Stimulated activated CD8-positive, alpha-beta memory T cell treated with anti-CD3 and anti-CD28 coated beads, Interleukin-7, amount 100 ng/mL, for 1 hour (primary cell): ENCODE measurements at places on chromosomes 1 and 21.

DNA sequence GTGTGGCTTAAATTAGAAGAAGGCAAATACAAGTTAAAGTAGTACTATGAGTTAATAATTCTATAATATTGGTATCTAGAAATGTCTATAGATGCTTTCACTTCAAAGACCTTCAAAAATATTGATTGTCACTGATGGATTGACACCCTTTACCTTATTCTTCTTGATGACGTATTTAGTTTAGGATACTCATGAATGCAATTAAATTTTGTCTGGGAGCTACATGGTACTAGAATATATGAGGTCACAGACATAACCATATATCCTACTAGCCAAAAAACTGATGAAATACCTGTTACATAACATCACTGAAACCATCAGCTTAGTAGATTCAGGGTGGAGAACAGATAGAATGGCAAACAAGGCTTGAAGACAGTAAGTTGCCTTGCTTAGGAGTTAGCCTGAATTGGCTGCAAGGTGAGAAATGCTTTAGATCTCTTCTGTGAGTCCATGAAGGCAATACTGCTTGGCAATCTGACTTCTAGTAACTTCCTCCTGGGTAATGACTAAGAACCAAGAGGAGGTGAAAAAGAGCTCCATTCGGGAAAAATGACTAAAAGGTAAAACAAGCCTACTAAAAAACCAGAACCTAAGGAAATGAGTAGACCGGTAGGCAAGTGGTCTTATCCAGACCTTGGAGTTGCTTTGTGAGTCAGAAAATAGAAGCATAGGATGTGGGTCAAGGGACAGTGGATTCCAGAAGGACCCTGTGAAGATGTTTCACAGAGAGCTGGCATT lies 16.9 kb upstream of the ARHGAP29 start:
- no peak for DNase-seq

DNA sequence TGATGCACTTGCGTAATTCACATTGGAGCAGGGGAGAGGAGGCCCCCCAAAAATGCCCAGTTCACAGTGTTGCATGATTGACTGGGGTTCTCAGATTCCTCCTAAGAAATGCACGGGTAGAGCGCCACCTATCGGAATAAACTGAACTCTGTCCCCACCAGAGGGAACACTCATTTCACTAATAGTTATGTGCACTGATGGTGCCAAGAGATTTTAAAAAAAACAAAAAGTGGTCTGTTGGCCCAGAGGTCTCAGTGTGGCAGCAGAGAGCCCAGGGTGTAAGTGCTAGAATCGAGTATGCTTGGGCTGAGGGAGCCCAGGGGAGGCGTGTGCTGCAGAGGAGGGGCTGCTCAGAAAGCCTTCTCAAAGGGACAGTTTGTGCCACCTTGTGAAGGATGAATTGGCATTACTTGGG lies 6.9 kb downstream of the PINK1 start:
- peak; percentile 24 for DNase-seq

GRCh38 chr1:7717748-7718368 lies 53.2 kb upstream of the VAMP3 start:
- DNase-seq, result no peak

DNA sequence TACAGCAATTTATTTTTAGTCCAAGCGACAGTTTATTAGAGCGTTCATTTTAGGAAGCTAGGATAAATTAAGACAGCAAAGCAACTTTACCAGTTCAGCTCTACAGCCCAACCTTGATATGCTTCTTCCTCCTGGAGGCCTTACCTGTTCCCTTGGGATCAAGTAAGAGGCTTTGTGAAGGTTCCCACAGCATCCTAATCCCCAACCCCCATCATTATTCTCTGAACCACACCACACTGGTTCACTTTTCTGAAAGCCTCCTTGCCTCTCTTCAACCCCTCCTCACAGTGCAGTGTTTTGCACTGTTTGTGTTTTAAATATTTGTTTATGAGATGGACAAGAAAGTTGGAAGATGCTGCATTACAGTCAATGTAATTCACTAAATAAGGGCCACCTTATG lies 126.3 kb upstream of the CXADR start:
- no peak for DNase-seq

- DNase-seq, result no peak
Measured at GRCh38 chr21:39392981-39393380, 44.1 kb upstream of the HMGN1 start.

DNA sequence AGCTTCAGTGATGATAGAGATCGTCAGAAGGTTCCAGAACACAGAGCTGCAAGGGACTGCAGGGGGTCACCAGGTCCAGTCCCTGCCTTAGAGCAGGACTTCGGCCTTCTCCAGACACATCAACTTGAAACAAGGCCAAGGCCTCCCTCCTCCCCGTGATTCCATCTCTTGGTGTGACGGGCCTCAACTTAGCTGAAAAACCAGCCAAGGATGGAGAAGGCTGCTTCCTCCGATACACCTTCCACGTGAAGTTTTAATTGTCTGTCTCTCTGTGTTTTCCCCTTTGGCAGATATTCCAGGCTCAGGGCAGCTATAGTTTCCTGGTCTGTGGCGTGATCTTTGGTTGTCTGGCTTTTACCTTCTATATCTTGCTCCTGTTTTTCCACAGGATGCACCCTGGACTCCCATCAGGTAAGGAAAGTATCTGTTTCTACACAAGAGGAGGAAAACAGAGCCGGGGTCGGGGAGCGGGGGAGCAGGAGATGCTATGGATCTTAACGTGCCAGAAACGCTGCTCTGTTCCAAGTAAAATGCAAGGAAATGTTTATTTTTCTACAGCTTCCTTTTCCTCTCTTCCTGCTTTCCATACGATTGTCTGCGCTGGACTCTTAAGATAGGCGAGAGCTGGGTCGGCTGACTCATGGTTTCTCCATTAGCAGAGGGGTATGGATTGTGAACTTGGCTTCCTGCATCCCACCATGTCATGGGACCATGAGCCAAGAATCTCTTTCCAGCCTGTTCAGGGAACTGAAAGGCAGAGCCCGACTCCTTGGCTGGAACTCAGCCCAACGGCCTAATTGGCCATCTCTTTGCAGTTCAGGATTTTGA lies 32.8 kb downstream of the ELK4 start:
- no peak for DNase-seq

DNA sequence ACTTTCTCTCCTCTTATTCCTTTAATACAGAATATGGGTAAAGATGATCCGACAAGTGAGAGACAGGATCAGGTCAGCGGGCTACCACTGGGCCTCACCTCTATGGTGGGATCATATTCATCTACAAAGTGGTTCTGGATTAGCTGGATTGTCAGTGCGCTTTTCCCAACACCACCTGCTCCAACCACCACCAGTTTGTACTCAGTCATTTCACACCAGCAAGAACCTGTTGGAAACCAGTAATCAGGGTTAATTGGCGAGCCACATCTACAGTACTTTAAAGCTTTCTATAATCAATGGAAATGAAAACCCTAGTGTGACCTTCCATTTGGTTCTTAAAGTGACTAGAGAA lies 643 bp downstream of the NRAS start:
- no peak for DNase-seq

DNA sequence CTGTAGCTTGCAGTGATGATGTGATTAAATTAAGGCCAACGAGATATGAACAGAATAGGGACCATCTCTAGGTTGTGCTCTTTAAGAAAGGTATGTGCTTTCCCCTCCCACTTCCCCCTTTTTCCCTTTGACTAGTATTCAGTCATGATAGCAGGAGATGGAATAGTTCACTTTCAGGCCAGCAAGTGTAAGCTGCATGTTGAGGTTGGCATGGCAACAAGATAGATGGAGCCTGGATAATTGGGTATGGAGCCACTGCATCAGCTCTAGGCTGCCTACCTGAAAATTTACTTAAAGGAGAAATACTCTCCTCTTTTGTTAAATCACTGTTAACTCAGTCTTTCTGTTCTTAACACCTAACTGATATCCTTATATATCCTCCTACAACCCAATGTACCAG lies 1.5 kb upstream of the CRP start:
- no peak for DNase-seq

- DNase-seq, result no peak
Measured at GRCh38 chr1:229784834-229785233, 158.8 kb downstream of the URB2 start.

- DNase-seq, result no peak
Measured at GRCh38 chr1:85283475-85284199, 7.2 kb upstream of the BCL10 start.

GRCh38 chr1:36384542-36385409 lies 948 bp downstream of the STK40 start:
- DNase-seq, result no peak

GRCh38 chr1:156874142-156874541 lies 13.5 kb downstream of the NTRK1 start:
- no peak for DNase-seq

- DNase-seq, result no peak
Measured at GRCh38 chr1:109864047-109864822, 46.4 kb upstream of the CSF1 start.

- peak; percentile 36 for DNase-seq
Measured at GRCh38 chr1:15417059-15417934, 7.6 kb downstream of the EFHD2 start.

DNA sequence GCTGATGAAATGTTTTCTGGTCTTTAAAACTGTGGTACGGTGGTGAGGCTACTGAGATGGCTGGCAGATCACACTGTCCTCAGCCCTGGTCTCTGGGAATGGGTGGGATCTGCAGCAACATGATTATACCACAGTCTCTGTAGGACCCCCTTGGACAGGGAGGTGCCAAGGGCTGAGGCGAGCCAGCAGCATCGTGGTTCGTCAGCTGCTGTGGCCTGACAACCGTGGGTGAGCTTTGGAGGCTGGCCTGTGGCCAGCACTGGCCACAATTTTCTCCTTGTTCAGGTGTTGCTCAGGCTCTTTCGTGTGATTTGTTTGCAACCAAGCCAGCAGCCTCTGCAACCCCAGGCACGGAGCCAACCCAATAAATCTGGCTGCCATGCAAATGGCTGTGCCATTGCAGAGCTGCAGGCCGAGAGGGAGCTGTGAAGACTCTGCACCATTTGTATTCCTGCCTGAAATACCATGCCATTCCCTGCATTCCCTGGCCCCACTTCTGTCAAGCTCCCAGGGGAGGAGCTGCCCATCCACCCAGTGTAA lies 70.9 kb downstream of the PCP4 start:
- DNase-seq, result no peak

DNA sequence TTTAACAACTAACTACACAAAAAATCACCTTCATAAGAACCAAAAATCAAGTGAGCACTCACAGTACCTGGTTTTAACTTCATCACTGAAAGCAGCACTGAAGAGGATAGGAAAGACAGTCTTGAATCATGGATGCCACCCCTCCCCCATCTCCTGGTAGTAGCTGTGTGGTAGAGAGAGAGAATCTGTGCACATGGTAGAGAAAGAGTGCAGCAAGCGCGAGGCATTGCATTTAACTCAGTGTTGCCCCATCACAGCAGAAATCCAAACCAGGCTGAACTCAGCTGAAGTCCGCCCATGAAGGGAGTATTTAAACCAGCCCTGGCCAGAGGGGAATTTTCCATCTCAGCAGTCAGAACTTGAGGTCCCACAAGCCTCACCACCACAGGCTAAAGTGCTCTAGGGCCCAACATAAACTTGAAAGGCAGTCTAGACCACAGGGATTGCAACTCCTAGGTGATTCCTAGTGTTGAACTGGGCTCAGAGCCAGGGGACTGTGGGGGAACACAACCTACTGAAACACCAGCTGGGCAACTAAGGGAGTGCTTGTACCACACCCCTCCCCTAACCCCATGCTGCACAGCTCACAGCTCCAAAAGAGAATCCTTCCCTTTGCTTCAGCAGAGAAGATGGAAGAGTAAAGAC lies 38.4 kb downstream of the VAV3 start:
- no peak for DNase-seq

- DNase-seq, result no peak
Measured at GRCh38 chr1:110722807-110723206, 48.1 kb upstream of the KCNA3 start.

GRCh38 chr1:39262802-39263201 lies 58.3 kb downstream of the MACF1 start:
- no peak for DNase-seq

- no peak for DNase-seq
Measured at GRCh38 chr1:229410370-229410691, 23.6 kb downstream of the ACTA1 start.

DNA sequence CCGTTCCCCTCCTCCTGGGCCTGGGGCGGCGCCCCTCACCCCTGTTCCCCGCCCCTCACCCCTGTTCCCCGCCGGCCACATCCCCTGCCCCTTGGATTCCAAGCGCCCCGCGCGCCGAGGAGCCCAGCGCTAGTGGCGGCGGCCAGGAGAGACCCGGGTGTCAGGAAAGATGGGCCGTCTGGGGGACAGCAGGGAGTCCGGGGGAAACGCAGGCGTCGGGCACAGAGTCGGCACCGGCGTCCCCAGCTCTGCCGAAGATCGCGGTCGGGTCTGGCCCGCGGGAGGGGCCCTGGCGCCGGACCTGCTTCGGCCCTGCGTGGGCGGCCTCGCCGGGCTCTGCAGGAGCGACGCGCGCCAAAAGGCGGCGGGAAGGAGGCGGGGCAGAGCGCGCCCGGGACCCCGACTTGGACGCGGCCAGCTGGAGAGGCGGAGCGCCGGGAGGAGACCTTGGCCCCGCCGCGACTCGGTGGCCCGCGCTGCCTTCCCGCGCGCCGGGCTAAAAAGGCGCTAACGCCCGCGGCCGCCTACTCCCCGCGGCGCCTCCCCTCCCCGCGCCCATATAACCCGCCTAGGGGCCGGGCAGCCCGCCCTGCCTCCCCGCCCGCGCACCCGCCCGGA lies at the start of gene TP73:
TSS of gene TP73 (plus strand) at position 587 of the 618 bp plus-strand sequence. CDS start 29,850 bp downstream, outside the sequence.
- DNase-seq, result no peak

GRCh38 chr1:66291531-66291864 lies 242.5 kb upstream of the SGIP1 start:
- no peak for DNase-seq

- no peak for DNase-seq
Measured at GRCh38 chr1:44025816-44026215, 5.4 kb downstream of the SLC6A9 start.

GRCh38 chr1:103576065-103576464 lies 4.7 kb downstream of the AMY2B start:
- no peak for DNase-seq

- DNase-seq, result no peak
Measured at GRCh38 chr1:147753081-147753480, 7.3 kb downstream of the GJA5 start.

DNA sequence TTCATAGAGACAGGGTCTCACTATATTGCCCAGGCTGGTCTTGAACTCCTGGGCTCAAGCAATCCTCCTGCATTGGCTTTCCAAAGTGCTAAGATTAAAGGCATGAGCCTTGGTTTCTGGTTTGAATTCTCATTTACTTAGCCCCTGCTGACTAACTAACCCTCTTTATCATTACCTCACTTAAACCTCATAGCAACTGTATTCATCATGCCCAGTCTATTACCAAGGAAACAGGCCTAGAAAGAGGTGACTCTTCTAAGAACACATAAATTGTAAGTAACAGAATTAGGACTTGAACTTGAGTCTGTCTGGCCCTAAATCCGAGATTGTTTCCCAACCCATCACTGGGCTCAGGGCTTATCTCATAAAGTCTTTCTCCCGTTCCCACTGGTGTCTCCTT lies 44.2 kb downstream of the TMEM53 start:
- no peak for DNase-seq

GRCh38 chr1:184743062-184743756 lies 11.4 kb downstream of the EDEM3 start:
- no peak for DNase-seq

DNA sequence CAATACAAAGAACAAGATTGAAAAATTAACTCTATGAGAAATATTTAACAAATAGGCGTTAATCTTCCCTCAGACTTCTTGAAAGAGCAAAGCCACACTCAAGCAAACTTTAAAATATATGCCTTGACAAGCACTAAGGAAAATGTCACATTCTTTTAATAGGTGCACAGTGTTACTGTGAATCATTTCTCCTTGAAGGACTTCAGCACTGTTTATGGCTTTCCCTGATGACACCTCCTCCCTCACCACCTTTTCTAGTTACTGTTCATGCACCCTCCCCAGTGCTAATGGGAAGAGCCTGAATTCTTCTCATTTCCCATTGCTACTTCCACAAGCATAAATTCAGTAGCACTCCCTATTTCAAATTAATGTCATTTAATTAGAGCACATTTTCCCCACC lies 299.5 kb upstream of the RRP15 start:
- DNase-seq, result no peak
